Hematopoietic multipotent progenitor cell treated with erythropoietin and hydrocortisone succinate and interleukin-3 and kit ligand, for 4 days (in vitro differentiated cells): ENCODE measurements at places on chromosomes 5 and 9.
A peak's percentile ranks its signal among the peaks of the same experiment; 100 is the strongest.

GRCh38 chr9:82132024-82132423 lies 143.5 kb downstream of the SPATA31D1 start:
- DNase-seq = no peak

GRCh38 chr9:87167582-87167981 lies 220.3 kb upstream of the GAS1 start:
- no peak for DNase-seq

GRCh38 chr5:169897481-169897880 lies 82.8 kb downstream of the INSYN2B start:
- no peak for DNase-seq

GRCh38 chr9:94135222-94135621 lies 51.0 kb downstream of the PTPDC1 start:
- DNase-seq = peak; percentile 32

GRCh38 chr5:174720612-174721529 lies 3.5 kb upstream of the MSX2 start:
- no peak for DNase-seq

GRCh38 chr5:108711898-108712297 lies 35.8 kb upstream of the FER start:
- no peak for DNase-seq

- DNase-seq = no peak
These were observed 86.7 kb downstream of the CAMSAP1 start for GRCh38 chr9:135820661-135821060.

DNA sequence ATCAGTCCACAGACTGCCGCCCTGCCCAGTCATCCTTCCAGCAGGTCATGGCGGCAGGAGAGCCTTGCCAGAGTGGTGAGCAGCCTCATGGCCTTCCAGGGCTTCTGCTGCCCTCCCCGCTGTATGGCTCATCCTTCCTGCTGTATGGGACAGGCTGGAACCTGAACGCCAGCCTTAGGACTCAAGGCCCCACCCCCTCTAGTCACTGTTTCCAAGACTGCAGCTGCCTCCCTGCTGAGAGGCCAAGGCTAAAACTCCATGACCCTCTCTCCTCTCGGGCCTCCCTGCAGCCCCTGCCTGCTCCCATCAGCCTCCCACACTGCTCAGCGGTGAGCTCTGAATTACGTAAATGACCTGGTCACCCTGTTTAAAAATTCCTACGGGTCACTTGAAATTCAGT lies 227.5 kb downstream of the AGTPBP1 start:
- DNase-seq = no peak

DNA sequence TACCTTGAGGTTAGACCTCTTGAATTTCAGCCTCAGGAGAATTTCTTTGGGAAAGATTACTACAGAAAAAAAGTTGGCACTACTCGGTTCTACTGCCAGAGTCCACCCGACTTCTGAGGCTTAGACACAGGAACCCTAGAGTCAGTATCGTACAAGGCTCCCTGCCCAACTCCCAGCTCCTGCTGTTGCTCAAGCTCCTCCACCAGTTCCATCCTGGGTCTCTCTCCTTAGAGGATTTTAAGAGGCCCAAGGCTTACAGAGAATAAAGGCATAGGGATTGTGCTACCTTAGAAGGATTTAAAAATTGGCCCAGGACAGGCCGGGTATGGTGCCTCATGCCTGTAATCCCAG lies 29.0 kb upstream of the SSBP2 start:
- DNase-seq = peak; percentile 30

- no peak for DNase-seq
These were observed 182.2 kb downstream of the RAB3C start for GRCh38 chr5:58765058-58765457.

DNA sequence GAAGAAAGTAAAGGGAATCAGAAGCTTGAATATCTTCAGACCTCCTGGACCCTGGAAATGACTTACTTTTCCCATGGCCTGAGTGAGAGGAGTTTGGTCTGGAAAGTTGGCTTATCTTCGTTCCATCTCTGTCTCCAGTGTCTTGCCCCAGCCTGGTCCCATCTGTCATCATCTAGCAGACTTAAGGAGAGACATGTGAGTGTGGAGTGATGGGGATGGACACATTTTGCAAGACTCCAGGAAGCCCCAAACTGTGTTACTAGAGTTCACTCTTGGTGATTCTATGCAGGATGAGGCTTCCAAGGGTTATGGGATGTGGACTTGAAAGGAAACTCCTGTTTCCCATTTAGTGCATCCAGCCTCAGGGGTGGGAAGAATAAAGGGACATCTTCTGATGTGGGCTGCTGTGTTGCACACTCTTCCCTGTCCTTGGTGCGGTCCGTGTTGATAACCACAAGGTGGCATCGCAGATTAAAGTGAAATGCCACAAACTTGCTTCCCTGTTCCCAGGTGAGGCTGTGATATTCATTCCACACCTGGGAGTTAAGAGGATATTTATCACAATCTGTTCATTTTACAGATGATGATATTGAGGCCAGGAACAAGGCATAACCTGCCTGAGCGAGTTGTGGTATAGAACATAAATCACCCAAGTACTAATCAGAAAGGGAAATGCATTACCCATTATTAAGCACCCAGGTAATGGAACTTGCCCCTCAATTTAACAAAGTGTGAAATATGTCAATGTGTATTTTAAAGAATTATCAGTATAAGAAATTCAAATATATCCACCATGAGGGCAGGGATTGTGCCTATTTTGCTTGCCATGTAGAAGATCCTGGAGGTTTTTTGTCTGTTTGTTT lies 269.9 kb upstream of the PAPPA start:
- peak; percentile 18 for DNase-seq

- no peak for DNase-seq
These were observed 385.6 kb downstream of the MLLT3 start for GRCh38 chr9:20236676-20237075.

DNA sequence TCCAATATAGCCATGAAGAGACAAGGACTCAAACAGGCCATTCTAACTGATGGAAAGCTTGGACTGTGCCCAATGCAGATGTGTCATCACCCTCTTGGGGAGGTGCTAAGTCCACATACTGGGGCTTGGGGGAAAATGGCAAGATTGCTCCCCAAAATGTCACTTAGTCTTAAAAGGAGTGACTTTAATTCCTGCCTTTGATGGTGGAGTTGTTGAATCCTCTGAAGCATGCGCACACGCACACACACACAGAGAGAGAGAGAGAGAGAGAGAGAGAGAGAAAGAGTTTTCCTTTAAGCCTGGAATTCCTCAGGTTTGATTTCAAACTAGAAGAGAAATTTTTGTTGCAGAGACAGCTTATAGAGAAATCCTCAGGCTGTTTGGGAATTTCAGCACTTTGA lies 161.9 kb upstream of the GAS1 start:
- DNase-seq = no peak

DNA sequence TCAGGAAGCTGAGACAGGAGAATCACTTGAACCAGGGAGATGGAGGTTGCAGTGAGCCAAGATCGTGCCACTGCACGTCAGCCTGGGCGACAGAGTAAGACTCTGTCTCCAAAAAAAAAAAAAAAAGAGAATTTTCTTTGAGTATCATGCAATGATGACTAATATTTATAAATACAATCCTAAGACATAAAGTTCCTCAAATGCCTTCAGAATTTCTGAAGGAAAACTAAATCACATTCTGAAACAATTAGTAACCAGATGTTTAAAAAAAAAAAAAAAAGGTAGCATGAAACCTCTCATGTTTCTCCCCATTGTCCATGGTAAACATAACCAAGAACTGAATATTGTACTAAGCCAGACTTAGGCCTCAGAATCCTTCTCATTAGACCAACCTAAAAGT lies 23.1 kb downstream of the MLLT3 start:
- DNase-seq = no peak

GRCh38 chr5:169956126-169956525 lies 24.2 kb downstream of the INSYN2B start:
- no peak for DNase-seq

GRCh38 chr5:65663804-65664521 lies 39.1 kb downstream of the SHLD3 start:
- DNase-seq = no peak

DNA sequence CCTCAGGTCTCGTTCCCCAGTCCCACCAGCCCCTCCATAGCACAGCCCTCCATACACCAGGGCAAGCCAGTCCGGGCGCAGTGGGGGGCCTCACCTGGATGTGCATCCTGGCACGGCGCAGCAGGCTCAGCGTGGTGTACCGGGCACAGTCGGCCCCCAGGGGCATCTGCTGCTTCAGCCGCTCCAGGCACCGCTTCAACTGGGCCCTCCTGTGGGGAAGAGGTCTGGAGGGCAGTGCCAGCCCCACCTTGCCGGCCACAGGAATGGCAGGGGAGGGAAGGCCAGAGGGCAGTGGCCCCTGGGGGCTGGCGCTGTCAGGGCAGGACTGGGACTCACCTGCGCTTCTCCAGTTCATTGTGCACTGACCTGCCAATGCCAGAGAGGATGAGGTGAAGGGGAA lies 1.4 kb downstream of the MXD3 start:
- no peak for DNase-seq

- DNase-seq = no peak
These were observed 242.7 kb downstream of the SYK start for GRCh38 chr9:91044354-91044753.

- DNase-seq = no peak
These were observed 364.6 kb downstream of the BRINP1 start for GRCh38 chr9:119004618-119004990.

DNA sequence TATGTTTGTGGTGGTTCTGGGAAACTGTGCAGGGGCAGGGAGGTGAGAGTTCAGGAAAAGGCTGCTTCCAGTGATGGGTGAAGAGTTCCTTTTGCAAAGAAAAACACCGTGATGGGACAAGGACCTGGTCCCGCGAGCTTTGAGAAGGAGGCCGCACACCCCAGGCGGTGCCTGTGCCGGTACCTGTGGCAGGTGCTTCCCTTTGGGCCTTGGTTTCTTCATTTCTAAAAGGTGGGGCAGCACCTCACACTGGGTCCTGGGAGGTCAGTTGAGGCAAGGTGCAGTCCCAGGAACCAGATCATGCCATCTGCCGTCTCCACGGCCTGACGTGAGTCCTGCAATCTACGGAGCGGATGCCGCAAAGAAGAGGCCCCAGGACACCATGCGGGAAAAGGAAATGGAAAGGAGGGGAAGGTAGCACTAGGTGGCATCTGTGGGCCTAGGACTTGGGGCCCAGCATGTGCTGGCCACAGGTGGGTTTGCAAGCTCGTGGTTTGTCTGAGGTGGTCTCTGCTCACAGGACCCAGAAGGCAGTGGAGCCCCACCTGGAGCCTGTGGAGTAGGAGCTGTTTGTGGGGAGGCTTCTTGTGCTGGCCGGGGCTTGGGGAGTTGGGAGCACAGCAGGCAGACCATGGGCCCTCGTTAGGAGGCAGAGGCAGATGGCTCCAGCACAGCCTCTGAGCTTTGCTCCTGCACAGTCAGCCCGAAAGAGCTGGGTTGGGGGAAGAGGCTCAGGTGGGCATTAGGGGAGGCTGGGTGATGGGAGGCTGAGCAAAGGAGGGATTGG lies 131.6 kb downstream of the CACNA1B start:
- DNase-seq = no peak

- DNase-seq = no peak
These were observed 77.3 kb downstream of the AMBP start for GRCh38 chr9:114000671-114001409.

GRCh38 chr5:109168151-109168550 lies 241.6 kb downstream of the PJA2 start:
- no peak for DNase-seq

- DNase-seq = no peak
These were observed 87.9 kb upstream of the POU5F2 start for GRCh38 chr5:93829346-93829745.

GRCh38 chr5:57311921-57312735 lies 138.3 kb downstream of the GPBP1 start:
- no peak for DNase-seq

GRCh38 chr9:112820881-112821280 lies 69.8 kb downstream of the SLC46A2 start:
- no peak for DNase-seq

- DNase-seq = no peak
These were observed 71.4 kb upstream of the STXBP1 start for GRCh38 chr9:127540664-127541041.

GRCh38 chr5:56479696-56480077 lies 246.6 kb upstream of the ANKRD55 start:
- DNase-seq = peak; percentile 87
